Fibroblast of skin of back (primary cell): ENCODE measurements at places on chromosomes 4 and X.

DNA sequence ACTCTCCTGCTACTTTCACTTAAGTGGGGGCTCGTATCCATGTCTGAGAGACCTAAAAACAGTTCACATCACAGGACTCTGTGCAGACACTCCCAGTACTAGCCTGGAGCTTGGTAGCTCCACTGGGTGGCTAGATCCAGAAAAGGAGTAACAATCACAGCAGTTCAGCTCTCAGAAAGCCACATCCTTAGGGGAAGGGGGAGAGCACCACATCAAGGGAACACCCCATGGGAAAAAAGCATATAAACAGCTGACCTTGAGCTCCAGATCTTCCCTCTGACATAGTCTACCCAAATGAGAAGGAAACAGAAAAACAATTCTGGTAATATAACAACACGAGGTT is 175.8 kb downstream of the FAM13A start:
- no peak for DNase-seq

DNA sequence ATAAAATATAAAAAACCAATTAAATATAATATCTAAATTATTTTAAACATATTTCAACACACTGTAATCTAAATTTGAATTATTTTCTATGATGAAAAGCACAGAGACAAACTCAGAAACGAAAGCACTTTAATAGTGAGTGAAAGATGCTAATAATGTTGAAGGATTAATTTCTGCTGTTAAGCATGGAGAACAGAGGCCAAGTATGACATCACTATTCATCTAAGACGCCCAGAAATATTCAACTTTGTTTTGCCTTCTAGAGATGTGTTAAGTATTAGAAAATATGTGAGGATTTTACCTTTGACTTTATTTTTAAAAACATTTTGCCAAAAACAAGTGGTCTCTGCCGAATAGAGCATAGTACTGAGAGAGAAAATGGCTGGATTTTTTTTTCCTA is 19.3 kb downstream of the ARHGEF6 start:
- no peak for DNase-seq

- no peak for DNase-seq
Observed at GRCh38 chrX:4485912-4486311, 772.5 kb upstream of the PRKX start.

GRCh38 chr4:48403779-48404178 is 62.5 kb downstream of the SLAIN2 start:
- no peak for DNase-seq

- no peak for DNase-seq
Observed at GRCh38 chr4:18440527-18441202, 419.1 kb upstream of the LCORL start.
